ENCODE measurements at places on chromosomes 7 and 10. TPM values are rescaled to one million over a fixed set of nuclear protein-coding genes. Genes with fewer than 3 reads are reported as not detected.
A peak's percentile ranks its signal among the peaks of the same experiment; 100 is the strongest.

TCF7L2 gene
- polyA plus RNA-seq: 49.2 TPM

DNA sequence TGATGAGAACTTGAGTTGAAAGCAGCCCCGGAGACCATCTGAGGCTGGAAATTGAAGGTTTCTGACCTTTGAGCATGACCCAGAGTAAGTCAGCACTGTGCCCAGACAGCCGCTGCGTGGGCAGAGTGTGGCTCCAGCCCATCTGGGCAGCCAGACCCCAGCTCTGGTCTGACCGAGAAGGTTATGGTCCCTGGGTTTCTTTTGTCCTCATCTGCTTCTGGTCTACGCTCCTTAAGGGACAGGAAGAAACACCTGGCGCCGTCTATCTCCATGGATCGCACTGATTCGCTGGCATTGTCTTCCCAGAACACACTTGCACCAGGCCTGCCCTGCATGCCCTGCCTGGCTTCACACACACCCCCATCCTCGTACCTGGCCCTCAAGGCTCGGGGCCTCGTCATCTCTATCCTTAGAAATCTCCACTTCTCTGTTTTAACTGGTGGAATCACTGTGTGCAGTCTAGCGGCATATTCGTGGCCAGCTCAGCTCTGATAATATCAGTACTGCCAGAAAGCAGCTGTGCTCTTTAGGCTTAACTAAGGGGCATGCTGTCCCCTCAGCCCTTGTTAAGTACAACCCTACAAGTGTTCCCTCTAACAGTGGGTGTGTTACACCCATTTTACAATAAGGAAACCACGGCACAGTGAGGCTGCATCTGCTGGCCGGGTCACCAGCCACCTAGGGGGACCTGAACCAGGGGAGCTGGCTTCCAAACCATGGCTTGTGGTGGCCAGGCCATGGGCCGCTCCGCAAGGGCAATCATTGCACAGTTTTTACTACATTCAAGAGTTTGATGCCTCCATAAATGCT is 127.7 kb downstream of the ADCY1 start:
- no peak for DNase-seq

GRCh38 chr10:70295926-70296325 is 12.1 kb upstream of the NPFFR1 start:
- DNase-seq: no peak

- DNase-seq: no peak
These were observed 19.9 kb downstream of the CCDC3 start for GRCh38 chr10:12981570-12981969.

DNA sequence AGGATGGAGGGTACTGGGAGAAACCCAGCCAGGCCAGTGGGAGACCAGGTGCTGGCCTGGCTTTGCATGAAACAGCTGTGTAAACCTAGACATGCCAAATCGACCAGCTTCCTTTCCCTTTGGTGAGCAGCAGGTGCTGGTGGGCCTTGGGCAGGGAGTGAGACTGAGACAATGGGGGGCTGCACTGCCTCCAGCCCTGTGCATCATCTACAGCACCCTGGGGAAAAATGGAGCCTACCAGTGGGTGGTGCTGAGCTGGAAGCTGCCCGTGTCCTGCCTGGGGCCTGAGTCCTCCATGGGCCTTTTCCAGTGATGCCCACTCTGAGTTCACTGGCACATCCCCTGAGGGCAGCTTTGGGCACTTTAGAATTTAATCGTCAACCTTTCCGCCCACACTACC is 19.2 kb upstream of the DDC start:
- no peak for DNase-seq

DNA sequence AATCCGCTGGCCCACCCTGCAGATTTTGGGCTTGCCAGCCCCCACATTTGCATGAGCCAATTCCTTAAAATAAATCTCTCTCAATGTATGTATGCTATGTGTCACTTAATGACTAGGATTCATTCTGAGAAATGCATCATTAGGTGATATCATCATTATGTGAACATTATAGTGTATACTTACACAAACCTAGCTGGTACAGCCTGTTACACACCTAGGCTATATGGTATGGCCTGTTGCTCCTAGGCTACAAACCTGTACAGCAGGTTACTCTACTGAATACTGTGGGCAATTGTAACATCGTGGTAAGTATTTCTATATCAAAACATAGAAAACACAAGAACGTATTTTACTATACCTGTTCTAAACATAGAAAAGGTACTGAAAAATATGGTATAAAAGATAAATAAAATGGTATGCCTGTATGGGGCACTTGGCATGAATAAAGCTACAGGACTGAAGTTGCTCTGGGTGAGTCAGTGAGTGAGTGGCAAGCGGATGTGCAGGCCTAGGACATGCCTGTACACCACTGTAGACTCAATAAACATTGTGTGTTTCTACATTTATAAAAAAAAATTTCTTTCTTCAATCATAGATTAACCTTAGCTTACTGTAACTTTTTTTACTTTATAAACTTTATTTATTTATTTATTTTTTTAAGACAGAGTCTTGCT is 135.9 kb downstream of the ABCA13 start:
- no peak for DNase-seq

DNA sequence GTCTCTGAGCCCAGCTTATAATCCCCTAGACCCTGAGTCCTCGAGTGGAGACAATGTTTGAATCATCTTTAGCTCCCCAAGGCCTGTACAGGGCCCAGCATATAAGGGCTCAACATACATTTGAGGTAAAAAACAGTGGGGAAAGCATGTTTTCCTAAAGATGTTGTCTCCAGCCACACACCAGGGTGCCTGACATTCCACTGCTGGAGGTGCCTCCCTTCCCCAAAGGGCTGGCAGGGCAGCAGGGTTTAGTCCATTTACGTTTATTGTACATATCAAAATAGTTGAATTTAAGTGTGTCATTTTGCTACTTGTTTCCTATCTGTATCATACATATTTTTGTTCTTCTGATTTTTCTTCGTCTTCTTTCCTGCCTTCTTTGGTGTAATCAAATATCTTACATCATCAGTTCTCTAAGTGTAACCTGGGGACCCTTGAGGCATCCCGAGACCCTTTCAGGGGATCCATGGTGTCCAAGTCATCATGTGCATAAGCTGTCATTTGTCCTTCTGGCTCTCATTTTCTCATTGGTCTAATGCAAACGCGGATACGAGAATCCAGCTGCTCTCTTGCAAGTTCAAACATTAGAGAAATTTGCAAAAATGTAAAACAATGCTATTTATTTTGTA is 101.6 kb downstream of the PDGFA start:
- DNase-seq: no peak

DNA sequence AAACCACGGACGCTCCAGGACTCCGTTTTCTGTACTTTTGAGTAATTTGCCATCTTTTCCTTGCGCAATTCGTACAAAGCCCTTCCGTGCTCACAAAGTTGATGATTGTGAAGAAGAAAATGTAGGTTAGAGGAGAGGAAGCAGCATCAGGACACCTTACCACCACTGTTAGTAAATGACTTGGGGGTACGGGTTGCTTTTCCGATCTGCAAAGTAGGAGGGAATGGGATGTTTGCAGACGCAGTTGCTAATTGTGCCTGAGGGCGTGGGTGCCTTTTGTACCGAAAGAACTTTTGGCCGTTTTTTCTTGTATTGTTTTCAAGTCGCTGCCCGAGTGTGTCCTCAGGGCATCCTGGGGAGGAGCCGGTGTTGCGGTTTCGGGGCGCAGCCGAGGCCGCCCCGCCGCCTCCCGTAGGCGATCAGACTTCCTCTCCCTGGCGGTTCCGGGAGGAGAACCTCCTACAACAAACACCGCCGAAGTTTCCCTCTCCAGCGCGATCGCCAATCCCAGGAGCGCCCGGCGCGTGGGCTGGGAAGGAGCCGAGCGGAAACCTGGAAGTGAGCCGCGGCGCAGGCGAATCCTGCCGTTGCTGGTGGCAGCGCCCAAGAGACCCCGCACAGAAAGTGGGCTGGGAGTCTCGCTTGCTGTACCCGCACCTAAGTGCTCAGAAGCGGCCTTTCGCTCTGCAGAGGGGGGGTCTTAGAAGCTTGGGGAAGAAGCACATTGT is 1.0 kb downstream of the PRR15 start:
- DNase-seq: peak; percentile 25

- DNase-seq: no peak
These were observed 306.2 kb downstream of the PTPRN2 start for GRCh38 chr7:158281441-158281840.

DNA sequence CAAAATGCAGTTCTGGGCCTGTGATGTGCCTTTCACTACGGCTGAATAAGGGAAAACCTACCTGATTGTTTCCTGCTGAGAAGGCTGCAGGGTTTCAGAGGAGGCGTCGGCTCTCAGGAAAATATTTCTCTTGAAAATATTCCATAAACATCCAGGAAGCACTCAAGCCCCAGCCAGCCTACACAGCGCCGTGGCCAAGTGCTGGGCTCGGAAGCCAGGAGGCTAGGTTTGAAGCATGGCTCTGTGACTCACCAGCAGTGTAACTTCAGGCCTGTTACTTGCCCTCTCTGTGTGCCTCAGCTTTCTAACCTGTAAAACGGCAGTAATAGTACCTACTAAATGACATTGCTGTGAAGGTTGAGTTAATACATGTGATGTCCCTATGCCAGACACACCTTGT is 399.1 kb downstream of the GATA3 start:
- DNase-seq: no peak

GRCh38 chr7:47188653-47189315 is 393.1 kb downstream of the TNS3 start:
- DNase-seq: no peak

C10orf62 gene
- polyA plus RNA-seq: not detected
